ENCODE measurements at places on chromosomes 3 and 15.

- no peak for DNase-seq
Measured at GRCh38 chr3:116886202-116886893, 176.8 kb downstream of the TUSC7 start.

- no peak for DNase-seq
Measured at GRCh38 chr15:69045802-69046201, 31.3 kb downstream of the NOX5 start.

- no peak for DNase-seq
Measured at GRCh38 chr3:81752604-81753003, 8.8 kb downstream of the GBE1 start.

- DNase-seq, result no peak
Measured at GRCh38 chr15:89332446-89332845, 2.2 kb downstream of the POLG start.

DNA sequence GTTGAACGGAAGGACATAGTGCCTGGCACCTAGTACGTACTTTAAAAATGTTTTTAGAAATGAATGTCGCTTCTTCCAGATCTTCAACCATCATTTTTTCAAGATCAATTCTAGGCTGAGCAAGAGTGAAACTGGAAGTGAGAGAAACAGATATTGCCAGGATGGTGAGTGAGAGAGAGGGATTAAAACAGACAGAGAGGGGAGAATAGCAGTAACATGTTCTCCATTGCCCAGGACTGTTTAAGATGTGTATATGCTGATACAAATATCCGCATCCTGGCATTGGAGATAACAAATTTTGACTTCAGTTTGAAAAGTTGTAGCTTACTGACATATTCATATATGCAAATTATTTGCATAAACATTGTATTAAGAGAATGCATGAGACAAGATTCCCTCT is 1156.1 kb downstream of the TBL1XR1 start:
- DNase-seq, result no peak

Measured in CD4-positive, alpha-beta T cell treated with Interleukin-6 at 100 ng/mL for 8 hours (primary cell).